IMR-90 (cell line): ENCODE measurements at places on chromosomes 3 and 15. TPM values are rescaled to one million over a fixed set of nuclear protein-coding genes. Genes with fewer than 3 reads are reported as not detected.

Gene COL7A1
- 20.3 and 23.2 TPM in 2 replicates for polyA plus RNA-seq

Gene ZBED2
- 0.36 and 0.51 TPM in 2 replicates for polyA plus RNA-seq

Gene MAP6D1
- 5.2 and 6.6 TPM in 2 replicates for polyA plus RNA-seq

Gene CCDC13
- 0.19 TPM in 2 replicates for polyA plus RNA-seq

Gene EXD1
- polyA plus RNA-seq = not detected in 2 replicates

Gene SLC49A4
- polyA plus RNA-seq = 5.8 and 6.8 TPM in 2 replicates

DNA sequence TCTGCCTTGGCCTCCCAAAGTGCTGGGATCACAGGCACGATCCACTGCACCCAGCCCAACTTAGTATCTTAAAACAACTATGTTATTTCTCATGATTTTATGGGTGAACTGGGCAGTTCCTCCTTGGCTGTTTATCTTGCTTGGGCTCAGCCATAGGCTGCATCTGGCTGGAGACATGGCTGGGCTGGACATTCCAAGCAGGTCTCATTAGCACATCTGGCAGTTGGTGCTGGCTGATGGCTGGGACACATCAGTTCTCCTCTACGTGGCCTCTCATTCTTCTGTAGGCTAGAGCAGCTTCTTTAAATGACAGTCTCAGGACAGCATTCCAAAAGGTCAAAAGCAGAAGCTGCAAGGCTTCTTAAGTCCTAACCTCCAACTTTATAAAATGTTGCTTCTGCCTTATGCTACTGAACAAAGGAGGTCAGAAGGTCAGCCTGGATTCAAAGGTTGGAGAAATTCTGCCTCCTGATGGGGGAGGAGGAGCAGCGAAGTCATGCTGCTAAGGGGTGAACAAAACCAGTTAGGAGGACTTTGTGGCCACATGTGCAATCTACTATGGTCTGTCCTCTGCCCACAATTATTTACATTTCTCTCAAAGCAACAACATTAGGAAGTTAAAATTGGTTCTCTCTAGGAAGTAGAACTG is 144.0 kb downstream of the AQP9 start:
- no peak for DNase-seq

- peak; percentile 62 for DNase-seq
Observed at GRCh38 chr15:29936353-29937049, 114.2 kb upstream of the TJP1 start.

- DNase-seq = no peak
Observed at GRCh38 chr3:139113231-139113992, 68.7 kb upstream of the PRR23C start.

GRCh38 chr3:25973122-25973521 is 183.2 kb downstream of the OXSM start:
- DNase-seq = no peak

- DNase-seq = peak; percentile 39
Observed at GRCh38 chr3:11601446-11602238, 42.1 kb downstream of the VGLL4 start.

- DNase-seq = no peak
Observed at GRCh38 chr3:57943525-57944495, 64.4 kb upstream of the FLNB start.

DNA sequence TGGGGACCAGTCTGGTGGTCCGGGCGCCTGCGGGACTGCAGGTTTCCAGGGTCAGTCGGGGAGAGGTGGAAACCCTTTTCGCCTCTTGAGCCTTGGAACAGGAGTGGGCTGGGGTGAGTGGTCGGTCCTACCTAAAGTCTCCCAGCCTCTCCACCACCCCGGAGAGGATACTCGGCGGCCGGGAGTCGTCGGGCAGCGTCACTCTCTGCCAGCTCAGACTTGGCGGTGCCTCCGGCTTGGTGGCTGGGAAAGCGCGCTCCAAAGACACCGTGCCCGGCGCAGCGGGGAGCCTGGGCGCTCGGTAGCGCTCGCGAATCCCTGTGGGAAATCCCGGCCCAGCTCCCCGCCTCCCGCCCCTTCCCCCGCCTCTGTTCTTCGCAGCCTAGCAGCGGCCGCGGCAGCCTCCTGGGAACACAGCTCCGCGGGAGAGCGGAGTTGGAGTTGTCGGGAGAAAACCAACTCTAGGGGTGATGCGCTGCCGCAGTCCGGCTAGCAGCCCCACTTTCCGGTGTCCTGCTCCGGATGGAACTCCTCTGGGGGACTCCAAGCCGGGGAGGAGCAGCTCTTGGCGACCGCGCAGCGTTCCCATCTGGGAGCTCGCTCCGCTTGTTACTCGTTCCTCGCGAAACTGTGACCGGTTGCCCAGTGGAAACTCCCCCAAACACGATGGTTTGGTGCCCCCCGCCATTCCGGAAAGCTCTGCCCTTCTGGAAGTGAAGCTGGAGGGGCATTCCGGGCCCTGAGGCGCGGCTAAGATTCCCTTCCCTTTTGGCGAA is 1.4 kb downstream of the EPHB1 start:
- no peak for DNase-seq

- peak; percentile 61 for DNase-seq
Observed at GRCh38 chr3:52093756-52094545, 37.6 kb upstream of the DUSP7 start.

GRCh38 chr3:110711851-110712516 is 359.6 kb upstream of the NECTIN3 start:
- peak; percentile 37 for DNase-seq

DNA sequence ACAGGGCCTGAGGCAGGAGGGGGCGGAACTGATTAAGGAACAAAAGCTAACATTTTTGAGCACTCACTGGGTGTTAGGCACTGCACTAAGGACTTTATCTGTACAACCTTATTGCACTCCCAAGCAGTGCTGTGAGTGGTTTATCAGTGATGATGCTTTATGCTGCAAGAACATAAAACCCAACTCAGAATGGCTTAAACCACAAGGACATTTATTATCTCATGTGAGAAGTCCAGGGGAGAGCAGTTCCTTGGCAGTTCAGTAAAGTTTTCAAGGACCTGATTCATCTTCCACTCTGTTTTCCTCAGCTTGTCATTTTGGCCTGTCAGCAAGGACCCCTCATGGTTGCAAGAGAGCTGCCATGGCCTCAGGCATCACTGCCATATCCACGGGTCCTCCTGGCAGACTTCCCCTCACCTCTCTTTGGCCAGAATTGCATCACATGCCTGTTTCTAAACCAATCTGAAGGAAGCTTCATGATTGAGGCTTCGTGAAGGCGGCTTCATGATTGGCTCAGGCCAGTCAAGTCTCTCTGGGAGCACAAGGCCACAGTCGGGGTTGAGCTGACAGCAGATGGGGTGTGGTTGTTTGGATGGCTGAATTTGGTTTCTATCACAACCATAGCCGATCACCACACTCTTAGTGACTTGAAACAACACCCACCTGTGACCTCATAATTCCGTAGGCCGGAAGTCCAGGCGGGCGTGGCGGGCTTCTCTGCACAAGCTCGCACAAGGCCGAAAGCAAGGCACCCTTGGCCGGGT is 15.8 kb downstream of the EFCC1 start:
- DNase-seq = peak; percentile 37

- DNase-seq = peak; percentile 57
Observed at GRCh38 chr3:136862617-136863322, 762 bp downstream of the NCK1 start.

GRCh38 chr3:100759950-100760349 is 50.7 kb downstream of the TFG start:
- no peak for DNase-seq

- DNase-seq = peak; percentile 4
Observed at GRCh38 chr15:36358523-36358922, 220.9 kb upstream of the CDIN1 start.

- DNase-seq = peak; percentile 4
Observed at GRCh38 chr3:159532577-159532976, 456.1 kb upstream of the IL12A start.

DNA sequence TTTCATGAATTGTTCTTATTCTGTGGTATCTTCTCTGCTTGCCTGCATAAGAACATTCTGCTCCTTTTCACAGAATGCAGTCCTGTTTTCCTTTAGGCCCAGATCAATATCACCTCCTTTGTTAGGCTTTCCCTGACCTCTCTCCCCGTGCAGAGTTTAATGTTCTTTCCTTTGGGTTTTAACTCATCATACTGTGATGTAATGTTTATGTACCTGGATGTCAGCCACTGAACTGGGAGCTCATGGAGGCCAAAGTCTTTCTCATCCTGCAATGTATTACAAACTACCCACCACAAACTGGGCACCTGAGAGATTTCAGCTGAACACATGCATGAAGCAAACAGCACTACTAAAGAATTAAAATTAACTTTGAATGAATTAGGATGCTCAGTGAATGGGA is 192.8 kb upstream of the RORA start:
- DNase-seq = no peak

- DNase-seq = no peak
Observed at GRCh38 chr3:146110161-146110560, 50.8 kb downstream of the PLOD2 start.
